ENCODE measurements at places on chromosomes 1 and 21.

DNA sequence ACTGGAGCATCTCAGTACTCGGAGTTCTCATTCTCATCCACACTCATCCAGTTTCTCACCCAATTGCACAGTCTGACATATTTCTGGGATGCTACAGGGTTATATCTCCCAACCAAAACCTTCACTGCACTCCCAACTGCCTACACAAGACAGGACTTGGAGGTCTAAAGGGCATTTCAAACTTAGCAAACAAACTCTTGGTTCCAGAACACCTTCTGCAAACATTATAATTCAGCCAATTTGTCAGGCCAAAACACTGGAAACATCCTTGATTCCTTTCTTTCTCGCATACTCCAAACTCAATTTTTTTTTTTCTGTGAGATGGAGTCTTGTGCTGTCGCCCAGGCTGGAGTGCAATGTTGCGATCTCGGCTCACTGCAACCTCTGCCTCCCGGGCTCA, 7.9 kb downstream of the SLAMF1 start:
- DNase-seq, result no peak

GRCh38 chr1:186420311-186420710, 40.6 kb downstream of the PDC start:
- no peak for DNase-seq

DNA sequence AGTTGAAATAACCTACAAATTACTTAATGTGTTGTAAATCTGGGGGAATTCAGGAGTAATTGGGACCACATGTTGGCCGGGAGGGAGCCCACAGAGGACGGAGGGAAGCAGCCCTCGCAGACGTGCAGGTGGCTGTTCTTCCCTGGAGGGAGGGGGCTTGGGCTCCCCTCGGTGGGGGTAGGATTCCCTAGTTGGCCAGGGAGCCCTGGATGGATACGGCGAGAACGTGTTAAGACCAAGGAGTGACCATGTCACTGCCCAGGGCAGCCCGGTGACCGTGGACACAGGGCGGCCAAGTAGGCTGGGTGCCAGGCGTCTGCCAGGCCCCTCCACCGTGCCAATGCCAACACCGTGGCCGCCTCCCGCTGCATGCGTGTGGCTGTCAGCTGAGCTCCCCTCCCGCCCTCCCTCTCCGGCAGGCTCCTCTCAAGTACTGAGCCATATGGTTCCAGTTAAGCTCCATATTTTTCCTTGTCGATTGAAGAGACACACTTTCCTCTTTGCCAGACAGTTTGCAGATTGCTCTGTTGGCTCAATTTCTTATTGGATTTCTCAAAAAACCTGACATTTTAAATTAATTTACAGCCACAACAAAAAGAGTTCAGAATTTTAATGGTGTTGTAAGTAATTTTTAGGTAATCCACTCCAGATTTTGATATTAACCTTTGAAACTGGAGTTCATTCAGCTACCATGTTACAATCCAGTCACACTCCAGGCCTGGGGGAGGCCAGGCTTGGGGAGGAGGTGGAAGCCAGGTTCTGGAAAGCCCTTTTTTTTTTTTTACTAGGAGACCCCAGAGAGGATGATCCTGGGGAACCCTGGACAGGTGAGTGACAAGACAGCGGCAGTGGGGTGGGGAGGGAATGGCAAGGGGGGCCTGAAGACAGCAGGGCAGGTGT, 71.2 kb downstream of the CASZ1 start:
- no peak for DNase-seq

GRCh38 chr1:206798384-206798996, 26.2 kb upstream of the IL10 start:
- no peak for DNase-seq

GRCh38 chr1:201066986-201067385, 43.5 kb upstream of the KIF21B start:
- DNase-seq, result no peak

DNA sequence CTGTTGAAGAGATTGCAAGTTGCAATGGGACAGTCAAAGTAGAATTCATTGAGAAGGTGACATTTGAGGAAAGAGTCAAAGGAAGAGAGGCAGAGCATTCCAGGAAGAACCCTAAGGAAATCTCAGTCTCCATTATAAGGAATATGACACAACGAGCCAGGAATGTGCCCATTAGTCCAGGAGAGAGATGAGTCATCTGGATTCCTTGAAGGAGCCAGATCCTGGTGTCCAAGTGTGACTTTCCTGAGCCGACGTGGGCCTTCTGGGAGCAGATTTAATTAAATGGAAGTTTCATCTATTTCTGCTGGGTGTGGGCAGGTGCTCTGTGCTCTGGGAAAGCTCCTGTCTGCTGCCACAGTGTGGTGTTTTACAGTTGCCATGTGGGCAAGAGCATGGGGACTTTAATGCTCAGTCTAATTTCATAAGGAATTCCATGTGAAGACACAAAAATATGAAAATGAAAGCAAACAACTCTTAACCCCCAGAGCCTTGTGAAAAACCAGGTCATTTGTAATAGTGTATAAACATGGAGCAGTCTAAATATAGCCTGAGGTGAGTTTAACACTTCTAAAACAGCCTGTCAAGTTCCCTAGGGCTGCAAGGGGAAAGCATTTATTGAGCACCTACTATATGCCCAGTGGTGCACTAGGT, 111.4 kb upstream of the ARTN start:
- no peak for DNase-seq

All from GF-D8 (cell line).